ENCODE measurements at places on chromosomes 6 and 20.
A peak's percentile ranks its signal among the peaks of the same experiment; 100 is the strongest.

DNA sequence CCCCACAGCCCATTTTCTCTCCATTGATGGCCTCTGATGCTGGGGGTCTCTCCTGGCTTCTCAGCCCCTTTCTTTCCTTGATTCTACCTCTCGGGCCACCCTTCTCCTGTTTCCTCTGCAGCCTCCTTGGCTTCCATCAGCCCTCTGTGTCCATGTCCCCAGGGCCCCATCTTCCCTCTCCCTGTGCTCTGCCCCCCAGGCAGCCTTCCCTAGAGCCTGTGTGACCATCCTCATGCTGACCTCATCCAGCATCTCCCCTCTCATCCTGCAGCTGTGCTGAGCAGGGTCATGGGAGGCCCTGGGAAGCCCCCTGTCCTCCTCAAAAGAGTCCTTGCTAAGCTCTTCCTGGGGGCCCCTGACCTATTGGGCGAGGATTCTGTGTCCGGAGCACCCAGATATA lies 73.4 kb upstream of the NNAT start:
- no peak for DNase-seq

GRCh38 chr6:75931011-75931680 lies 141.3 kb downstream of the IMPG1 start:
- DNase-seq, result no peak

GRCh38 chr6:71262914-71263313 lies 25.7 kb upstream of the OGFRL1 start:
- no peak for DNase-seq

DNA sequence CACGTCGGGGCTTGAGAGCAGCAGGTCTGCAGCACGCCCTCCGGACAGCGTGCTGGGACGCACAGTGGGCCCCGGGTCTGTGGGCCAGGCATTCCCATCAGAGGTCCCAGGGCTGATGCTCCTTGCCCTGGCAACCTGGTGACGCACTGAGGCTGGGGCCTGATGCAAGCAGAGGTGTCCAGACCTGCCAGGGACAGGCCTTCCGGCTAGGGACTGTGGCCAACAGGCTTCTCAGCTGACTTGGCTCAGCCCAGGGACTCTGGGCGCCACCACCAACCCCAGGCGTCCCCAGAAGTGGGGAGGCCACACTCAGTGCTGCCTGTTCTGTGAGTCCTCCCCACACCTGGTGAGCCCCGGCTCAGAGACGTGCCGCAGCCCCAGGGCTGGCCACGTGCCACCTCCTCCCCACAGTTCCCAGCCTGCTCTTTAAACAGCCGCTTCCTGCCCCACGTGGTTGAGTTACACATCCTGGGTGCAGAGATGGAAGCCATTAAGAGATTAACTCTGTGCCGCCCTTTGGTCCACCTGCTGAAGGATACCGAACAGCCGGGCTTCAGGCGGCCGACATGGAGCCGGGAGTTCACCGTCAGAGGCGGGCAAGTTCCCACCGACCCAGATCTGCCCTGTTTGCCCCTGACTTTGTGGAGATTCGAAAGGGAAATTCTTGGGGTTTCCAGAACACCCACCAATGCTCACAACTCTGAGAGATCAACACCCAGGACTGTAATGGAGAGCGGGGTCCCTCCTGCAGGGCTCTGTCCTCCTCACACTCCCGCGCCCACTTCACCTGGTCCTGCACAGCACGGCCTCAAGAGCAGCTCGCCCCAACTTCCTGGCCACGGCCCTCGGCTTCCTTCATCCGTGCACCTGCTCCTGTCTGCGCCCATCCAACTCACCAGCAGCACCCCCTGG lies 37.6 kb upstream of the ZBP1 start:
- DNase-seq, result peak; percentile 84

- no peak for DNase-seq
Measured at GRCh38 chr6:156953127-156953478, 175.9 kb downstream of the ARID1B start.

DNA sequence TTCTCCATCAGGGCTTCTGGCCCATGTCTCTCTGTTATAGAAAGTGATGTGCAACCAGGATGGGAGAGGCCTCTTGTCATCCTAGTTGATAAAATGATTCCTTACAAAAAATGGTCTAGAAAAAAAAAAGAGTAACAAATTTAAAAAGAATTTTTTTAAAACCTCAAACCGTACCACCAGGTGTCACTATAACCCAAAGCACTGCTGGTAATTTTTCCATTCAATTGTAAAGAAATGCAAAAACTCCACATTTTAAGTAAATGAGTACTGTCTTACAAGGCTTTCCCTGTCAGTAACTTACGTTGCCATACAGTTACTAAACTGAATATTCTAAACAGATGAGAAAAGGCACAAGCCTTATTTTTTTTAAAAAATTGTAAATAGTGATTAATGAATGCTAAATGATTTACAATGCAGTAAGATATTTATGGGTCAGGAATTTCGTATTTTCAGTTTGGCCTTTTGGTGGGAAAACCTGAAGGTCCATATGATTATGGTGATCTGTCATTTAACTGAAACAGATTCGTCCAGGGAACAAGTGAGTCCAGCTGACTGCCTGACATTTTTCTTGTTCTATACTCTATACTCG lies 95.4 kb downstream of the OGFRL1 start:
- no peak for DNase-seq

DNA sequence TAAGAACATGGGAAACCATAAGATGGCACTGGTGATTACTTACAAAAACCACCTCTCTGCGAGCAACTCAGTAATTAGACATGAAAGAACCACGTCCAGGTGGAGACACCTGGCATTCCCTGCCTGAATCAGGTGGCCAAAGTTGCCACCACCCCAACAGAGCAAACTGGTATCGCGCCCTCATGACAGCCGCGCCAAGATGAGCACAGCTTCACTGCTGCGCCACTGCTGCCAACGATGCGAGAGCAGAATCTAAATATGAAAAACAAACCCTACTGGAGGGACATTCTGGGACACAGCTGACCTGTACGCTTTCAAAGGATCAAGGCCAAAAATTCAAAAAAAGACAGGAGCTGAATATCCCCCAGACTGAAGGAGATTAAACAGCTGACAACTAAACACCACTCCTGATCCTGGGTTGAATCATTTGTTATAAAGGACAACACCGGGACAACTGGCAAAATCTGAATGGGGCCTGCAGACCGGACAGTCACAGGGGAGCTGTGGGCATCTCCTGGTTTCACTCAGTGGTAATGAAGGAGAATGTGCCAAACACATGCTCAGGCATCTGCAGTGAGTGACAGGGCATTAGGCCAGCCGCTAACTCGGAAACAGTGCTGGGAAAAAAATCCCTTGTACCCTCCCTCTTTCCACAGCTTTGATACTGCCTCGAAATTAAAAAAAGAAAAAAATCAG lies 17.4 kb downstream of the CST7 start:
- DNase-seq, result peak; percentile 75

DNA sequence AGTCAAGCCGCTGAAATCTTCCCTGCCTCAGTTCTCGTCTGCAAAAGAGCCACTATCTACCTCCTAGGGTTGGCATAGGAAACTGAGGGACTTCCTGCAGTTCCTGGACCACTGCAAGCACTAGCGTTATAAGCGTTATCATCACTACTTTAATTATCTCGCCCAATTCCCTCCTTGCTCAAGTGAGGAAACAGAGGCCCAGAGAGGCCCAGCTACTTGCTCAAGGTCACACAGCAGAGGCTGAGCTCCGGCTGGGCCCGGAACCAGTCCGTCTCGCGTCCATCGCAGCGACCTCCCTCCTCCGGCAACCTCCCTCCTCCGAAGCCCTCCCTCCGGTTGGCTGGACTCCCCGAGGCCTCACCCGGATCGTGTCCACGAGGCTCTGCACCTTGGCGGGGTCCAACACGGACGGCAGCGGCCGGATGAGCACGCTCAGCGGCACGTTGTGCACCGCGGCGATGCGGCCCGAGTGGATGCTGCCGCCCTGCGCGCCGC lies 338 bp downstream of the SRXN1 start:
- DNase-seq, result no peak

DNA sequence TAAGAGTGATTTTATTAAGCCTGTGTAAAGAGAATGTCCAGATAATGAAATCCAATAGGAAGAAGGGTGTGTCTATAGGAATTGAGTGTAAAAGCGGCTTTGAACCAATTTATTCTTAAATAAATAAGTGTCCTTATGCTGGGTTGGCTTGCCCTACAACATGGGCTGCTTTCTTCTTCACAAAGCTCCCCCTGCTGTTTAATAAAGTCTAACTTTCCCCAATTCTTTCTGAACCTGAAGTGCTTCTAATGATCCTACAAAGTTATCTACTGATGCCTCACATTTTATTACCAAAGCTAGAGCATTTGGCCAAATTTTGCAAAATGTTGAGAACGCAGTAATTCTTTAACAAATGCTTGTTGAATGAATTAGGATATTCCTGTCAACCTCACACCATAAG lies 36.3 kb upstream of the SIRT5 start:
- no peak for DNase-seq

- DNase-seq, result no peak
Measured at GRCh38 chr20:19497064-19497463, 261.0 kb upstream of the RIN2 start.

DNA sequence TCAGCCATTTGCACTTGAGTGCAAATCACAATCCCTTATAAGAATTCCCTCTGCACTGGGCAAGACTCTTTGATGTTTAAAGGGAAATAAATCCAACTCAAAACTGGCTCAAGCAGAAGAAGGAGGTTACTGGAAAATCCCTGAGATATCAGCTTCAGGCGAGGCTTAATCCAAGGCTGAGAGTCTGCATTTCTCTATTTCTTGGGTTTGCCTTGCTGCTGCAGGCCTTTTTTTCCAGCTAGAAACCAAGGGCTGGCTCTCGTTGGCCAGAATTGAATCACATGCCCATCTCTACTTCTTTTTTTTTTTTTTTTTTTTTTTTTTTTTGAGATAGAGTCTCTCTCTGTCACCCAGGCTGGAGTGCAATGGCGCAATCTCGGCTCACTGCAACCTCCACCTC lies 11.7 kb downstream of the HCK start:
- no peak for DNase-seq

DNA sequence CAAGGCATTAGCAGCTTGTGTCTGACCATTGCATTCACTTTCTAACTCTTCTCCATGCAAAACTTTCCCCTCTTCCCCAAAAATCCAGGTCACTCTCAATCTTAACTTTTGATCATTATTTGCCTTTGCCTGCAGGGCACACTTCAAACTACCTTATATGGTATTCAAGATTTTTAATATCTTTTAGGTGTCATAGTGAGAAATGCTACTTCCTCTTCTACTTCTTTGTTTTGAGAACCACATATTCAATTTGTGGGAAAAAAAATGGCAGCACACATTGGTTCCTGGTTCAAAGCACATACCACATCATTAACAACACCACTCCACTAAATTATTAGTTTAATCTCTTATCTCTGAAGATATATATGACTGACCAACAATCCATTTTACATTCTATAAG lies 1267.0 kb upstream of the CITED2 start:
- DNase-seq, result no peak

- DNase-seq, result no peak
Measured at GRCh38 chr20:5779071-5779900, 29.1 kb downstream of the SHLD1 start.

DNA sequence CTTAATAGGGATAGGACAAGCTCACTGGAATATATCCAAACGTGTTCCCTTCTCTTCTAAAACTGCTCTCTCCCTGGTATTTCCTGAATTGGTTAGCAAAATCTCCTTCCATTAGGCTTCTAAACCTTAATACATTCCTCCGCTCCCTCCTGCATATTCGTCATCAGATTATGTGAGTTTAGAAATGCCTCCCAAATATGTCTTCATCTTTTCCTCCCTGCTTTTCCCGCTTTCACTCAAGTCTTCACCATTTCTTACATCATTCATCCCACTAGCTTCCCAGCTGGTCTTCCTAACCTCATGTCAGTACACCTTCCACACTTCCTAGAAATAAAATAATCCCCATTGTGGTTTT lies 26.9 kb downstream of the SLC22A16 start:
- no peak for DNase-seq

GRCh38 chr6:72419966-72420365 lies 201.9 kb upstream of the KCNQ5 start:
- DNase-seq, result no peak

DNA sequence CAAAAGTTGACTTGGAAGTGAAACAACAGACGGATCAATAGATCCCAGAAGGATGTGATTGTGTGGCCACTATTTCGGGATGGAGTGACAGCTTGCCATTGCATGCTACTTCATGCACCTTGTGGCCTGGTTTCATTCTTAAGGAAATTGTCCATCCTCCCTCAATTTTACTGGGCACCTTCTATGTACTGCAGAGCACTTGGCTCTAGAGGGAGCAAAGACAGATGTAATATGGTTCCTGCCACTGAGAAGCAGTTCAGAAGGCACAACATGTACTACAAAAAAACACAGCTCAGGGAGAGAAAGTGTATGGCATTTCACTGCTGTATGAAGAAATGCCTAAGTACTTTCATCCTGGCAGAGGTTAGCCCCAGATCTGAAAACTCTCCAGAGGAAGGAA lies 91.9 kb downstream of the FOXA2 start:
- DNase-seq, result no peak

DNA sequence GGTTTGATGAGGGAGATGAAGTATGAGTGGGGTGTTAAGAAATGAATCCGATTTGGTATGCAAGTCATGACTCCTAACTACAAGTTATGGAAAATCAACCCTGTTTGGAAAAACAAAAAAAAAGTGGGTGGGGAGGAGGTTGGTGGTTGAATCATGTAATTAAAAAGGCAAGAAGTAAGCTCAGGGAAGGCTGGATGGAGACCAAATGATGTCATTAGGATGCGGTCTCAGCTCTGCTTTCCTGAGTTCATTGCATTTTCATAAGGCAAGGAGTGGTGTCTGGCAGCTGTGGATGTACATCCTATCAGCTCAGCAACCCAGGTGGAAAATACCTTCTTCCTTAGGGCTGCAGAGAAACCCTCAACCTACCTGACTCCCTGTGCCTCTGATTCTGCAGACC lies 60.4 kb upstream of the AKAP12 start:
- DNase-seq, result no peak

GRCh38 chr6:87654875-87655454 lies 47.1 kb downstream of the AKIRIN2 start:
- DNase-seq, result no peak

GRCh38 chr6:111263837-111264236 lies 176.5 kb downstream of the SLC16A10 start:
- DNase-seq, result no peak

DNA sequence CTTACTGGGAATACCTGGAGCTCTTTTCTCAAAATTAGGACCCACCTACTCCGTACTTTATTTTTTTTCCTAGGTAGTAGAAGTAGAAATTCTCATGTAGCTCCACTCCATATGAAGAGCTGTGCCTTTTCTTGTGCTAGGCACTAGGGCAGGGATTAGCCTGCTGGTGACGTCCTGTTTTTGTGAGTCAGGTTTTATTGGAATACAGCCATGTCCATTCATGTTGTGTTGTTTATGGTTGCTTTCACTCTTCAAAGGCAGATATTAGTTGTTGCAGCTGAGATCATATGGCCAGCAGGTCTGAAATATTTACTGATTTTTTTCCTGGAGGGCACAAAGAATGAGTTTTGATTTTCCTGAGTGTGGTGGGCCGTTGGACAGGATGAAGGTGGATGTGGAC lies 20.5 kb downstream of the XRN2 start:
- DNase-seq, result no peak

DNA sequence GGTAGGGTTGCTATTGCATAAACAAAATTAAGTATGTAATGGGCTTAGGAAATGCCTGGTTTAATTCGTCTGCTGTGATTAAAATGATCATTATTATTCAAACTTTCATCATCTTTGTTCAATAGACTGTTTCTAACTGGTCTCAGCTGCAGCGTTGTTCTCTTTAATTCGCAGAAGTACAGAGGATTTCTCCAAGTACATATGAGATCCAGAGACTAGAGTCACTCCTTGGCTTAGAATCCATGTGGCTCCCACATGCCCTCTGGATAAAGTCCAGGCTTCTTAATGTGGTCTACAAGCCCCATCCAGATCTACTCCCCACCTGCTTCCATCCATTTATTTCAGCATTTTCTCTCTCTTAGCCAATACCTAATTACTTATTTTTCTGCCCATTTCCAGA lies 1.1 kb upstream of the ZBTB24 start:
- no peak for DNase-seq

All from mesenteric fat pad (tissue), 1 donor.